Esophagus muscularis mucosa (tissue), 4 donors: ENCODE measurements at places on chromosomes 2 and 18. TPM values are rescaled to one million over a fixed set of nuclear protein-coding genes. Genes with fewer than 3 reads are reported as not detected.
A peak's percentile ranks its signal among the peaks of the same experiment; 100 is the strongest.

GRCh38 chr18:57231864-57232263 is 85.0 kb downstream of the BOD1L2 start:
- no peaks in the 10 kb centered on the region for H3K4me1 ChIP-seq
- H3K27ac ChIP-seq: no peak overlapping the region
- no peaks in the 10 kb centered on the region for H3K27me3 ChIP-seq
- H3K4me3 ChIP-seq: no peak overlapping the region

- H3K4me3 ChIP-seq: no peak overlapping the region
- H3K36me3 ChIP-seq: no peaks in the 10 kb centered on the region
- no peaks in the 10 kb centered on the region for H3K4me1 ChIP-seq
- no peak overlapping the region for H3K27ac ChIP-seq
- no peaks in the 10 kb centered on the region for H3K27me3 ChIP-seq
- DNase-seq: no peak
These were observed 3.6 kb upstream of the PROM2 start for GRCh38 chr2:95270541-95271081.

- DNase-seq: no peak
- H3K4me1 ChIP-seq: no peaks in the 10 kb centered on the region
- no peaks in the 10 kb centered on the region for H3K36me3 ChIP-seq
- no peak overlapping the region for H3K4me3 ChIP-seq
- no peak overlapping the region for H3K27ac ChIP-seq
- H3K27me3 ChIP-seq: no peaks in the 10 kb centered on the region
These were observed 32.6 kb upstream of the COPS8 start for GRCh38 chr2:237053066-237053465.

GRCh38 chr2:54419388-54419787 is 36.7 kb upstream of the SPTBN1 start:
- H3K27ac ChIP-seq: peak overlapping the region; percentile 56
- H3K27me3 ChIP-seq: no peaks in the 10 kb centered on the region
- H3K36me3 ChIP-seq: no peaks in the 10 kb centered on the region
- no peak overlapping the region for H3K4me3 ChIP-seq
- peaks cover 25% of the 10 kb centered on the region for H3K4me1 ChIP-seq
- DNase-seq: no peak

DNA sequence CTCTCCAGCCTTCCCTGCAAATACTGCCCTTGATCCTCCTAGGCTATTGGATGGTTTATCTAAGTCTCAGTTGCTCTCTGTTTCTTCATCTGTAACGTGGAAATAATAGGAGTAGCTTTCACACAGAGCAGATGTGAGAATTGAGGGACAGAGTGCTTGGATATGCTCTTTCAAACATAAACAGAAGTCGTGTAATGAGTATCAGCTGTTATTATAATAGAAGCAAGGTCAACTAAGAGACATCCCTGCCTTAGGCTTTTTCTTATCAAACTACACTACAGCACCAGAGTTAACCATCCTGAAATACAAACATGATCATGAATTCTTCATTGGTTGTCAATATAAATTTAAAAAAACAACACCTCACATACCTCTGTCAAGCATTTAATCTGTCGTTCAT is 138.2 kb downstream of the DOK6 start:
- no peak overlapping the region for H3K27ac ChIP-seq
- no peak for DNase-seq
- H3K27me3 ChIP-seq: no peaks in the 10 kb centered on the region
- H3K36me3 ChIP-seq: no peaks in the 10 kb centered on the region
- H3K4me1 ChIP-seq: no peaks in the 10 kb centered on the region

DNA sequence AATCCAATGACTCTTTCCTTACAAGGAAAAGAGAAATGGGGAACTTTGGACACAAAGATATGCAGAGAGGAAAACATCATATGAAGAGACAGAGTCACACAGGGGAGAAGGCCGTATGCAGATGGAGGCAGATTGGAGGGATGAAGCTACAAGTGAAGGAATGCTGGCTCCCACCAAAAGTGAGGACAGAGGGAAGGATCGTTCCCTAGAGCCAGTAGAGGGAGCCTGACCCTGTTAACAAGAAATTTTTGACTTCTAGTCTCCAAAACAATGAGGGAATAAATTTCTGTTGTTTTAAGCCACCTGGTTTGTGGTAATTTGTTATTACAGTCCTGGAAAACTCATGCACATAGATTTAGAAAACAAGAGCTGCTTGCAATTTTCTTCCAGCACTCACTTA is 169.3 kb downstream of the PMAIP1 start:
- no peak overlapping the region for H3K4me3 ChIP-seq
- H3K36me3 ChIP-seq: no peaks in the 10 kb centered on the region

Gene TUBA3E
- total RNA-seq: not detected

DNA sequence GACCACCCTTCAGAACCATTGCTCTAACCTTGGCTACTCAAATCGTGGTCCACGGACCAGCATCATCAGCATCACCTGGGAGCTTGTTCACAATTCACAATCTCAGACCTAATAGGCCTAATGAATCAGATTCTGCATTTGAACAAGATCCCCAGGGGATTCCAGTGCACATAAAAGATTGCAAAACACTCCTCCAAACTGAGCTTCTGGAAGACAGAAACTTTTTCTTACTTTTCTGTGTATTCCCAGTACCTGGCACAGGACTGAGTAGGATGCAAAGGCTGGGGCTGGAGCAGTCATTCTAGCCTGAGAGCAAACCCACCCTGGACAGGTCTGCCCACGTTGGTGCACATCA is 115.1 kb upstream of the COPS8 start:
- no peak overlapping the region for H3K4me3 ChIP-seq
- H3K36me3 ChIP-seq: no peaks in the 10 kb centered on the region
- H3K27ac ChIP-seq: peak overlapping the region; percentile 68
- peaks cover 5% of the 10 kb centered on the region for H3K27me3 ChIP-seq
- peaks cover 3% of the 10 kb centered on the region for H3K4me1 ChIP-seq

GRCh38 chr18:7545734-7546133 is 21.4 kb upstream of the PTPRM start:
- H3K27me3 ChIP-seq: no peaks in the 10 kb centered on the region
- no peak for DNase-seq
- no peak overlapping the region for H3K4me3 ChIP-seq
- no peaks in the 10 kb centered on the region for H3K36me3 ChIP-seq
- no peak overlapping the region for H3K27ac ChIP-seq

Gene RND3
- 219 TPM for total RNA-seq

GRCh38 chr2:120893811-120894584 is 158.3 kb downstream of the GLI2 start:
- H3K27ac ChIP-seq: peak overlapping the region; percentile 35
- no peaks in the 10 kb centered on the region for H3K36me3 ChIP-seq
- no peak for DNase-seq
- no peaks in the 10 kb centered on the region for H3K27me3 ChIP-seq
- H3K4me1 ChIP-seq: peaks cover 8% of the 10 kb centered on the region

- DNase-seq: no peak
- no peaks in the 10 kb centered on the region for H3K36me3 ChIP-seq
- no peak overlapping the region for H3K27ac ChIP-seq
- no peak overlapping the region for H3K4me3 ChIP-seq
These were observed 5.3 kb upstream of the VPS4B start for GRCh38 chr18:63427558-63427957.

DNA sequence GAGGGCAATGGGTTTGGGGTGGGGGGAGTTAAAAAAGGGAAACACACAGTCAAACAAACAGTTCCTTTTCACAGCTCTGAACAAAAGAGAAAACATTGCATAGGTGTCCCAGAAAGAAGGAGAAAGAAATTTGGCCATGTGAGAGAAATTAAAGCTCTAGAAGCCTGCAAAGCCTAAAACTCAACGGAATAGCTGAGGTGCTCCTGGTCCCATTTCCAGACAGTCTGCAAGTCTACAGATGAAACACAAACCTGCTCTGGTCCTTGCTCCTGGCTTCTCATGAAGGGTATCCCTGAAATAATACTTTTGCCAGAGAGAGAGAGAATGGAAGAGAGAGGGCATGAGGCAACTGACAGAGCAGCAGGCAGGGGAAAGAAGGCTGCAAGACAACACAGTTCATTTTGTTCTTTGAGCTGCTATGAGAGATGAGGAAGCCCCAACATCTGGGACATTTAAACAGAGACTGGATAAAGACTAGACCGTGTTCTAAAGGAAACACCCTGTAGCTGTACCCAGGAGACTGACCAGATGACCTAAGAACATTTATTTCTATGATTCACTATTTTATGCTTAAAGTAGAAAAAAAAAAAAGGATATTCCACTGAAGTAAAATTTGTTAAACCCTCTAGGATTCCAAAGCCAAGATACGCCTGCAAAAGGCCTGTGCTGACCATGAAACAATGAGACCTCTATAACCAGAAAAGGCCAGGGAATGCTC is 57.3 kb upstream of the CYP26B1 start:
- no peaks in the 10 kb centered on the region for H3K36me3 ChIP-seq
- DNase-seq: no peak
- no peak overlapping the region for H3K4me3 ChIP-seq
- H3K4me1 ChIP-seq: peaks cover 23% of the 10 kb centered on the region
- no peaks in the 10 kb centered on the region for H3K27me3 ChIP-seq

Gene PKDCC
- 290 TPM for total RNA-seq

Gene HOXD12
- not detected for total RNA-seq

Gene DOK6
- total RNA-seq: 1.4 TPM

GRCh38 chr2:1612391-1613077 is 131.8 kb downstream of the PXDN start:
- no peak overlapping the region for H3K4me3 ChIP-seq
- no peak overlapping the region for H3K27ac ChIP-seq
- H3K27me3 ChIP-seq: no peaks in the 10 kb centered on the region
- H3K4me1 ChIP-seq: no peaks in the 10 kb centered on the region
- no peaks in the 10 kb centered on the region for H3K36me3 ChIP-seq

DNA sequence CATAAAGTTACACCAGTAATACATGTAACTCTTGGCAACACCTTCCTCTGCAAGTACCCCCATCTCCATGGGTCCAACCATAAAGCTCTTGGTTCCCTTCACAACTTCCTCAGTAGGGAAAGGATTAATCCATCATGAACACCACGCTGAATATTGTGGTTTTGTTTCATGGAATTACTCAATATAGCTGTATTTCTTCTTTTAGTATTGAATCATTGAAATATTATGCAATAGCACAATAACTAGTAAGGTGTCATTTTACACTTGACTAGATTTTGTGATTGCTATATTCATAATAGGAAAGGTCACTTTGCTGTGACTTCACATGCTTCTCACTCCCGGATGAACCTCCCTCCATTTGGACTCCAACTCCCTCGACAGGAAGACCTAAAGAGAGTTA is 29.7 kb upstream of the PID1 start:
- no peak overlapping the region for H3K4me3 ChIP-seq
- no peaks in the 10 kb centered on the region for H3K27me3 ChIP-seq
- no peaks in the 10 kb centered on the region for H3K36me3 ChIP-seq
- DNase-seq: no peak
- no peaks in the 10 kb centered on the region for H3K4me1 ChIP-seq

DNA sequence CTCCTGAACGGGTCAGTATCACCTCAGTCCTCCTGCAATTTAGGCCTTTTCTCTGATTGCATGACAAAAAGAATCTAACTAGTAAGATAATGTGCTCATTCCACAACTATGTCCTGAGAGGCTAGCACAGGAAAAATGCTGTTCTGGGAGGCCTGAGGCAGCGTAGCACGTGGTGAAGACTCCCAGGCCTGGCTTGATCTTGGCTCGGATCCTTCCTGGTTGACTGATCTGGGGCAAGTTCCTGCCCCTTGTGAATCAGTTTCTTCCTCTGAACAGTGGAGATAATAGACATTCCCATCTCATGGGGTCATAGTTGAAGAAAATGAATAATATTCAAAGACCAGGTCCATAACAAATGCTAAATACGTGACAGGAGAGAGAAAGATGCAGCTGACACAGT is 12.3 kb downstream of the FBLN7 start:
- peak; percentile 80 for DNase-seq
- H3K27me3 ChIP-seq: no peaks in the 10 kb centered on the region
- no peak overlapping the region for H3K27ac ChIP-seq

- DNase-seq: no peak
- H3K36me3 ChIP-seq: no peaks in the 10 kb centered on the region
- H3K27me3 ChIP-seq: no peaks in the 10 kb centered on the region
- no peak overlapping the region for H3K27ac ChIP-seq
These were observed 70.8 kb upstream of the SMAD7 start for GRCh38 chr18:49021433-49022129.

- peak overlapping the region; percentile 90 for H3K27ac ChIP-seq
- peaks cover 5% of the 10 kb centered on the region for H3K36me3 ChIP-seq
- DNase-seq: no peak
- H3K4me1 ChIP-seq: peaks cover 20% of the 10 kb centered on the region
These were observed 758 bp downstream of the SCLY start for GRCh38 chr2:238061315-238062202.

DNA sequence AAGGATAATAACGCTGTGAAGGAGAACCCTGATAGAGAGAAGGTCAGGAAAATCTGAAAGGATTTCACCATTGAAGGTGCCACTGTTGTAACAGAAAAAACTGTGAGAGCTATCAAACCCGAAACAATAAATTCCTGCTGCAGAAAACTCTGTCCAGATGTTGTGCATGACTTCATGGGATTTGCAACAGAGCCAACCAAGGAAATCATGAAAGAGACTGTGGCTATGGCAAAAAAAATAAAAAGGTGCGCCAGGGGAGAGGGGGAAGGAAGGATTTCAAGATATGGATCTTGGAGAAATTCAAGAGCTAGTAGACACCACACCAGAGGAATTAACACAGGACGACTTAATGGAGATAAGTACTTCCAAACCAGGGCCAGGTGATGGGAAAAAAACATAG is 88.0 kb downstream of the LDLRAD4 start:
- H3K4me1 ChIP-seq: peaks cover 21% of the 10 kb centered on the region
- H3K36me3 ChIP-seq: no peaks in the 10 kb centered on the region
- no peak overlapping the region for H3K27ac ChIP-seq
- DNase-seq: no peak
- no peak overlapping the region for H3K4me3 ChIP-seq

- peaks cover 18% of the 10 kb centered on the region for H3K4me1 ChIP-seq
- DNase-seq: no peak
- H3K27me3 ChIP-seq: no peaks in the 10 kb centered on the region
- H3K36me3 ChIP-seq: no peaks in the 10 kb centered on the region
These were observed 219.0 kb downstream of the SH3BP4 start for GRCh38 chr2:235170536-235171521.

Gene SELENOI
- 11.2 TPM for total RNA-seq

- no peak overlapping the region for H3K4me3 ChIP-seq
- H3K27ac ChIP-seq: no peak overlapping the region
- no peak for DNase-seq
- no peaks in the 10 kb centered on the region for H3K36me3 ChIP-seq
- no peaks in the 10 kb centered on the region for H3K27me3 ChIP-seq
These were observed 47.1 kb downstream of the NEDD4L start for GRCh38 chr18:58091099-58091611.

- no peaks in the 10 kb centered on the region for H3K27me3 ChIP-seq
- peaks cover 29% of the 10 kb centered on the region for H3K4me1 ChIP-seq
- no peak overlapping the region for H3K4me3 ChIP-seq
These were observed 59.0 kb upstream of the THOC1 start for GRCh38 chr18:326846-327245.

Gene MC5R
- total RNA-seq: not detected

DNA sequence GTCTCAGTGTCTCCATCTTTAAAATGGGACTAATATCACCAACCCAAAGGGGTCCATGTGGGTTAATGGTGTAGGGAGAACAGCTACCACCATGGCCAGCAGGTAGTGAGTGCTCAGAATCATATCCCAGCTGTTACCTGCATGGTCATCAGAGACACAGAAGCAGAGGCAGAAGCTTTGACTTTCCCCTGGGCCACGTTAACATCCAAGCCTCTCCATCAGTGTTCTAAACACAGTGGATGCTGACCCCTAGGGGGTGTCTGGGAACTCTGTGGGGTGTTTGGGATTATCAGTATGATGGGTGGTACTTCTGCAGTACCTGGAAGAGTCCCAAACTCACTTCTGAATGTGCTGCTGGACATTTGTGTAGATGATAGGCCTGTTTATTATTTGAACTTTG is 93.6 kb downstream of the GYPC start:
- no peaks in the 10 kb centered on the region for H3K4me1 ChIP-seq
- no peaks in the 10 kb centered on the region for H3K27me3 ChIP-seq
- H3K27ac ChIP-seq: no peak overlapping the region
- no peaks in the 10 kb centered on the region for H3K36me3 ChIP-seq
- H3K4me3 ChIP-seq: no peak overlapping the region
- DNase-seq: peak; percentile 77

Gene CHAC2
- total RNA-seq: 2.2 TPM
